ENCODE measurements at places on chromosomes 12 and 14.

DNA sequence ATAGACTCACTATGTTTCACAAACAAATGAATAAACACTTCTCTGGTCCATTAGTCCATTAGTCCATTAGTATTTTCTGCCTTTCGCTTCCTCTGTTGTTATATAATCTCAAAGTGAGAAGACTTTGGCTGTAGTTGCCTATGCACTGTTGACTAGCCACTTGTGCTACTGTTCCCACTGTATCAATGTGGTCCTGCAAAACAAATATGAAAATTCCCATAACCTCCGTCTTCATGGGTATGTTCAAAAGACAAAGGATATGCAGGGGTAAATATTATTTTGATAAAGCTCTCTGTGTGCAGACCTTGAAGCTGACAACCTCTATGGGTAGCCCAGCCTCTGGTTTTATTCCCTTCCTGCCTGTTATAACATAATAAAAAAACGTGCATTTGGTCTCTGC, 77.8 kb downstream of the DIO2 start:
- no peak for DNase-seq

GRCh38 chr14:92626041-92626440, 112.5 kb downstream of the RIN3 start:
- no peak for DNase-seq

GRCh38 chr12:106594447-106594846, 11.6 kb downstream of the RFX4 start:
- DNase-seq: no peak

DNA sequence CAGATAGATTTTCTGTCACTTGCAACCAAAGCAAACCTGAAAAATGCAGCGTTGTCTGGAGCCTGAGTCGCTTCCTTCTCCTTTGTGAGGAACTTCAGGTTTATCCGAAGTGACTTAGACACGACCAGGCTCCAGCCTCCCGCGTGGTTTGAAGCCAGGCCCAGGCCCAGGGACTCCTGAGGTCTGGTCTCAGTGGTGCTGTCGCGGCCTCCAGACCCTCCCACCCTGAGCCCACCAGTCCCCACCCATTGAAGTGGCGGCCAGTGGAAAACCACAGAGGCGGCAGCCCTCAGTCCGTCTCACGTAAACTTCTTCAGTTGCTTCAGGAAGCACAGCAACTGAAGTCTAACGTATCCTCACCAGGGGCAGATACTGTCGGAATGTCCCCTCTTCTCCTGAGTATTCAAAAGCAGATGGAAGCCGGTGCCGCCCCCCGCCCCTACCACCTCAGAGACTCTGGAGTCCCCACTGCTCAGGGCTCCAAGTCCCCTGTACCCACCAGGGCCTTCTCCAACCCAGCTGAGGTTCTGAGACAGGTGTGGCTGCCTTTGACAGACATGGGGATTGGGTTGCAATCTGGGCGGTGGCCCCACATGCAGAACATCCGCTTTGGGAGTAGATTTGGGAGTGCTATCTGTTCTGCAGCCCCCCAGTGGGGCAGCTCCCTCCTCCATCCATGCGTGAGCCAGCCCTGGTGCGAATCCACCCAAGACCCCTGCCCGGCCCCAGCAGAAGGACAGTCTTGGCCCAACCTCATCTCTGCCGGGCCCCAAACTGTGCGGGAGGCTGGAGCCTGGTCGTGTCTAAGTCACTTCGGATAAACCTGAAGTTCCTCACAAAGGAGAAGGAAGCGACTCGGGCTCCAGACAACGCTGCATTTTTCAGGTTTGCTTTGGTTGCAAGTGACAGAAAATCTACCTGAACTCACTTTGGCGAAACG, 26.6 kb upstream of the GALNT9 start:
- no peak for DNase-seq

DNA sequence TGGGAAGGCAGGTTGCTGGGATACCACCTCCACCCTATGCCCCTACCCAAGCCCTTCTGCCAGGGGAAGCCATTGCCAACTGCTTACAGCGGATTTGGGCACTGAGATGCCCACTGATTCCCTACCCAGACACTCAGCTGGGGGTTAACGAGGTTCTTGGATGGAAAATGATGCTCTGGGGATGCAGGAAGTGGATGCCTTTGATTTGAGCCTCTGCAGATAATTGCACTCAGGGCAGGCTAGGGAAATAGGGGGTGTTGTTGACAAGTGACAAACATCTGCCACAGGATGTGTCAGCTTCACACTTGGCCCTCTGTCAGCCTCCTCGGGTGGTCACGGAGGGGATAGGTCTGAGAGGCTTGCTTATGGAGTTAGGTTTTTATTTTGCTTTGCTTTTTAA, 57.4 kb downstream of the RPH3A start:
- no peak for DNase-seq

- DNase-seq: no peak
Measured at GRCh38 chr14:89325959-89326358, 91.1 kb downstream of the FOXN3 start.

DNA sequence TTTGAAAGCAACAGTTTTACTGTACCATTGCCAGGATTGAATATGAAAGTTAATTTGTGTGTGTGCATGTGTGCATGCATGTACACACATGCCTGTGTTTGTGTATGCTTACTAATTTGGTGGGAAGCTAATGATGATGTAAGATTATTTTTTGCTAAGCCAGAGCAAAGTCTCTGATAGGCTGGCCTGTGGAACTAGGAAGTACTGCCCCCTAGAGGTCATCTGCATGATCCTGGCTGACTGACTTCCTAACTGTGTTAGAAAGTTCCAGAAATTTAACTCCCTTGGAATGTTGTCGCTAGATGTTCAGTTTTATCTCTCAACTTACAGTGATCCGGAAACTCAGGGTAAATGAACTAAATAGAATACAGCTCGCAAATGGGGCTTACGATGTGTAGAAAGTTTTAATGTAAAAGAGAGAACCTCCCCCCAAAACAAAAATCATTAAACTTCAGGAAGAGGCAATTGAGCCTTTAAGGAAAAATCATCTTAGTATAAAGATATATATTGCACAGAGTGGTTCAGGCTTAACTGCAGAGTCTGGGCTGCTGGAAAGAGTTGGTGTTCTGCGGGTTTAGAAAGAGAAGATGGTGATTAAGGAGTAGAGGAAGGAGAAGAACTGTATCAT, 34.3 kb upstream of the SLC38A1 start:
- DNase-seq: no peak

DNA sequence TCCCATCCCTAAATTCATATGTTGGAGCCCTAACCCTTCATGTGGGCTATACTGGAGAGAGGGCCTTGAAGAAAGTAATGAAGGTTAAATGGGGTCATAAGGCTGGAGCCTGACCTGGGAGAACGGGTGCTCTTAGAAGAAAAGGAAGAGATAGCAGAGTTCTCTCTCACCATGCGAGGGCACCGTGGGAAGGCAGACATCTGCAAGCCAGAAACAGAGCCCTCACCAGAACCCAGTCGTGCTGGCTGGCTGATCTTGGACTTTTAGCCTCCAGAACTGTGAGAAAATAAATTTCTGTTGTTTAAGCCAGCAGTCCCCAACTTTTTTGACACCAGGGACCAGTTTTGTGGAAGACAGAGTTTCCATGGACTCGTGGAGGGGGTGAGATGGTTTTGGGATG, 149.3 kb downstream of the ATP23 start:
- DNase-seq: no peak

DNA sequence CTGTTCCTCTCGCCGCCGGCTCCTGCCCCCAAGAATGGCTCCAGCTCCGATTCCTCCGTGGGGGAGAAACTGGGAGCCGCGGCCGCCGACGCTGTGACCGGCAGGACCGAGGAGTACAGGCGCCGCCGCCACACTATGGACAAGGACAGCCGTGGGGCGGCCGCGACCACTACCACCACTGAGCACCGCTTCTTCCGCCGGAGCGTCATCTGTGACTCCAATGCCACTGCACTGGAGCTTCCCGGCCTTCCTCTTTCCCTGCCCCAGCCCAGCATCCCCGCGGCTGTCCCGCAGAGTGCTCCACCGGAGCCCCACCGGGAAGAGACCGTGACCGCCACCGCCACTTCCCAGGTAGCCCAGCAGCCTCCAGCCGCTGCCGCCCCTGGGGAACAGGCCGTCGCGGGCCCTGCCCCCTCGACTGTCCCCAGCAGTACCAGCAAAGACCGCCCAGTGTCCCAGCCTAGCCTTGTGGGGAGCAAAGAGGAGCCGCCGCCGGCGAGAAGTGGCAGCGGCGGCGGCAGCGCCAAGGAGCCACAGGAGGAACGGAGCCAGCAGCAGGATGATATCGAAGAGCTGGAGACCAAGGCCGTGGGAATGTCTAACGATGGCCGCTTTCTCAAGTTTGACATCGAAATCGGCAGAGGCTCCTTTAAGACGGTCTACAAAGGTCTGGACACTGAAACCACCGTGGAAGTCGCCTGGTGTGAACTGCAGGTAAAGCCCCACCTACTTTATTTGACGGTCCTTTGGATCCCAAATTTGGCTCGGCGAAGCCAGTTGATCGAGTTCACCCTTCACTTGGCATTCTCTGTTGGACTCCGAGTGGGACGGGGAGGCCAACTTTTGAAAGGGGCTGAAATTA, 1.5 kb downstream of the WNK1 start:
- DNase-seq: no peak

DNA sequence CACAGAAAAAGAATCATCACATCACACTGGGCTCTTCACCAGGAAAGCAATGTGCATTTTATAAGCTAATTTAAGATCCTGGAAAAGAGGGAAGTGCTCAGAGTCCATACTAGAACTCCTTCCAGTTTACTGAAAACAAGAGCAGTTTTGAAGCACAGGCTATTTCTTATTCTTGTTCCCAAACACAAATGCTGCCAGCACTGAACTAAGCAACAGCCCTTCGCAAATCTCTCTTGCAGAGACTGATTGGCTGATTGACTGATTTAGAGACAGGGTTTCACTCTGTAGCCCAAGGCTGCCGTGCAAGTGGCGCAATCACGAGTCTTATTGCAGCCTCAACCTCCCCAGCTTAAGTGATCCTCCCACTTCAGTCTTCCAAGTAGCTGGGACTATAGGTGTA, 44.8 kb downstream of the BCL2L14 start:
- no peak for DNase-seq

DNA sequence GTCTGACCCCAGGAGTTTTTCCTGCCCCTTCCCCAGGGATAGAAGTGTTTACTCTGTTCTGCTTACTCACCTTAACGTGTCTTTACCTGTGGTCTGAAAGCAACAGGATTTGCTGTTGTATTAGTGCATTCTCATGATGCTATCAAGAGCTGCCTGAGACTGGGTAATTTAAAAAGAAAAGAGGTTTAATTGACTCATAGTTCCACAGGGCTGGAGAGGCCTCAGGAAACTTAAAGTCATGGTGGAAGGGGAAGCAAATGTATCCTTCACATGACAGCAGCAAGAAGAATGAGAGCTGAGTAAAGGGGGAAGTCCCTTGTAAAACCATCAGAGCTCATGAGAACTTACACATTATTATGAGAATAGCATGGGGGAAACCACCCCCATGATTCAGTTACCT, 240.4 kb downstream of the SNAPC1 start:
- no peak for DNase-seq

DNA sequence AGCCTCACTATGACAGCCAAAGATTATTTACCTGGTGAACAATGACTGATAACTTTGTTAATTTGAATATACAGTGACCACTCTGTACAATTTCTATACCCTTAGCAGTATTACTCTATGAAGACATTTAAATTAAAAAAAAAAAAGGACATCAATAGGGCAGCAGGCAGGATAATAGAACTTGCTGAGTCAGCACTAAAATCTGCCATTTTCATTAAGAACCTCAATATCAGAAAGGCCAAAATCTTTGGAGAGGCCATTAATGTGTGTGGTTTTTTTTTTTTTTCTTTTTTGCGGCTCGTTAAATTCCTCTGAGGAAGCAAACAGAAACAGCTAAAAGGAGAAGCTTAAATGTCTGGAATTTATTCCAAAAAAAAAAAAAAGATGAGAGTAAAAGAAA, 73.7 kb downstream of the FOXN3 start:
- DNase-seq: no peak

GRCh38 chr14:57970175-57970574, 104.3 kb upstream of the SLC35F4 start:
- DNase-seq: no peak

GRCh38 chr12:109928058-109928656, 28.1 kb downstream of the TCHP start:
- DNase-seq: no peak
